ENCODE measurements at places on chromosomes 1 and 21.
A peak's percentile ranks its signal among the peaks of the same experiment; 100 is the strongest.

DNA sequence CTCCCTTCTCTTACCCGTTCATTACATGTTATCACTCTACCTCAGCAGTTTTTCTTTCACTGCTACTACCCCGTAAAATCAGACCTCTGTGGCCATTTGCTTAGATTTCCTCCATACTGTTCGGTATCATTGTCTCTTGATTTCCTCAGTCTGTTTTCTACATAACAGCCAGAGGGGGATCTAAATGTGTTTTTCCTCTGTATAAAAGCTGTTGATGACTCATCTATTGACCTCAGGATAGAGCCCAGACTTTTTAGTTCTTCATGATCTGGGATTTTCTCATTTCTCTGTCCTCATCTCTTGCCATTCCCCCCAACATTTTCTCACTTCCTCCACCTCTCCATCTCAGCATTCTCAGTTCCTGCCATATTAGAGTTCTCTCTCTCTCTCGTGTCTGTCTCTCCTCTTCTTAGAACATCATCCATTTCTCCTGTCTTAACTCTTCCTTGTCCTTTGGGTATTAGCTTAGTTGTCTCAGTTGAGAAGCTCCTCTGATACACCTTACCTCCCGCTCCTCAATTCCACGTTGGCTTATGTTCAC, 10.5 kb downstream of the OTUD3 start:
- DNase-seq, result no peak

GRCh38 chr1:38651669-38652068, 207.9 kb downstream of the RRAGC start:
- no peak for DNase-seq

DNA sequence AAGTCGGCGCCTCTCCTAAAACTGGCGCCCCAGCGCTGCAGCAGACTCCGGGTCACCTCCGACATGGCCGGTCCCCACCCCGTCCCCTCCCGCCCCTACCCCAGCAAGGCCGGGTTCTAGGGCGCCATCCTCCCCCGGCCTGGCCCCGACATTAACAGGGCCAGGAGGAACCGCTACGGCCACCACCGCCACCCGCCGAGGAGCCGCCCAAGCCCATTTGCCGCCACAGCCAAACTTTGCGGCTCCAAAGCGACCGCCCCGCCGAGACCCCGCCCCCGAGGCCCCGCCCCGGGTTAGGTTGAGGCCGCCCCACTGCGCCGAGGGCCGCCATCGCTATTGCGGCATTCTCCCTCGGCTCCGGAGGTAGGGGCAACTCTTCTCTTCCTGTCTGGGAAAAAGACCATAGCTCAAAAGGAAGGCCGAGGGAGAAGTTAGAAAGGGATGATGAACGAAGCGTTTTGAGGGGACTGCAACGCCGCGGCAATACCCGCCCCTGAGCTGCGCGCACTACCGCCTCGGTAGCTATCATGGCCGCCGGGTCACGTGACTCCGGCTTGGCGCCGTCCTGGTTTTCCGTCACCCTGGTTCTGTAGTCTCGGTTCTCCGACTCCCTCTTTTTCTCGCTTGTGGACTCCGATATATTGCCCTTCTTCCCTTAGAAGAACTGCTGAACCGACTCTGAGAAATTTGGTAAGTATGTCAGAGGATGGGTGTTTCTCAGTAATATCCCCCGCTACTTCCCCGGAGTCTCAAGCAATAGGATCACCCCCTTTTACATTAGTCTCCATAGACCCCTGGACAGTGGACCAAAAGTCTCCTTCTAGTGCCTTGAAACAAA, at the start of the genes AIDA and BROX:
Gene AIDA (minus strand): TSS at position 239 of the 838 bp plus-strand sequence. CDS start 174 bp downstream, at position 65.
Gene BROX (plus strand): TSS at position 312 of the 838 bp plus-strand sequence. CDS start 3,136 bp downstream, outside the sequence.
- peak; percentile 87 for DNase-seq

- no peak for DNase-seq
Observed at GRCh38 chr1:64487061-64487460, 17.1 kb downstream of the CACHD1 start.

GRCh38 chr1:20386323-20387081, 95.8 kb downstream of the VWA5B1 start:
- DNase-seq, result no peak

- DNase-seq, result peak; percentile 96
Observed at GRCh38 chr1:47569681-47570470, 132.0 kb downstream of the FOXD2 start.

DNA sequence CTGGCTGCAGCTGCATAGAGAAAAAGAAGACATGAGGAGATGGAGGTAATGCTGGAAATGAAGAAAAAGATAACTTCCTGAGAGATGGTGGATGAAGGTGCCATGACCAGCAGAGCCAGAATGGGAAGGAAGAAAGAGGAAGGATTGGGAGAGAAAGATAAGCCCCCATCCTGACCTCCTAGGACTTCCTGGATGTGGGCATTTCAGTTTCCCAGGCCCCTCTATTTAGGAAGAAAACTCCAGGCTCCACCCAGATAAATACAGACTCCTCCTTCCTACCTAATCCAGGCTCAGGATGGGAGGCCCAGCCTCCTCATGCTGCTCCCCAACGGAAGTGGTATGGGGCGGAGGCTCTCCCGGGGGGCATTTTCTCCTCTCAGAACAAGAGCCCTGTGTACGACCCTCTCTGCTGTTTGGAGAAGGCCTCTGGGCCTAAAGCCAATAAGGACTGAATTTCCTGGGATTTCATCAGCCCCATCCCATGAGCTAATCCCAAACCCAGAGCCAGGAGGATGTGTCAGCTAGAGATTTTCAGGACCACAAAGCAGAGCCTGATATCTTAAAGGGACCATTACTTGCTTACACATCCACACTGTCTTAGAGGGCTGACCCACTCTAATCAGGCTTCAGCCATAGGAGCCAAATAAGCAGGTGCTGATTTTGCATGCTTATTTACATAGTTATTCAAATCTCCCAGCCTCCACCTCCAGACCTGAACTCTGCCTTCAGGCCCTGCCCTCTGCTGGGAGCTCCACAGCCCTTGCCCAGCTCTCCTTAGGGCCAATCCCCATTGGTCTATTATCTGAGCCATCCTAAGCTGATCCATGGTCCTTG, 5.1 kb upstream of the ARHGEF2 start:
- DNase-seq, result peak; percentile 100

GRCh38 chr1:208059409-208060001, 148.6 kb upstream of the CD34 start:
- no peak for DNase-seq

DNA sequence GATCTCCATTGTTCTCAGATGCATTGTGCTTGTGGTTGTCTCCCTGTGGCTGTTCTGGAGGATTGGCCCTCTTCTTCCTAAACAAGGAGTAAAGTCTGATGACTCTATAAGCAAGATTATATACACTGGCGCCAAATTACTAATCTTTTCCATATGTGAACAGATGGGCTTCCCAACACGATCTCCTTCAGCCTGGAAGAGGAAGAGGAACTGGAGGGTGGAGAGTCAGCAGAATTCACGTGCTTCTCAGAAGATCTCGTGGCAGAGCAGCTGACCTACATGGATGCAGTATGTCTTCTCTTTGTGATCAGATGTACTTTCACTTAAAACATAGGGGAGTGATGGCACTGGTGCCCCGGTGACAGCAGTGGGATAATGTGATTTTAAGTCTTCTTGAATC, 78.7 kb downstream of the RGL1 start:
- peak; percentile 71 for DNase-seq

DNA sequence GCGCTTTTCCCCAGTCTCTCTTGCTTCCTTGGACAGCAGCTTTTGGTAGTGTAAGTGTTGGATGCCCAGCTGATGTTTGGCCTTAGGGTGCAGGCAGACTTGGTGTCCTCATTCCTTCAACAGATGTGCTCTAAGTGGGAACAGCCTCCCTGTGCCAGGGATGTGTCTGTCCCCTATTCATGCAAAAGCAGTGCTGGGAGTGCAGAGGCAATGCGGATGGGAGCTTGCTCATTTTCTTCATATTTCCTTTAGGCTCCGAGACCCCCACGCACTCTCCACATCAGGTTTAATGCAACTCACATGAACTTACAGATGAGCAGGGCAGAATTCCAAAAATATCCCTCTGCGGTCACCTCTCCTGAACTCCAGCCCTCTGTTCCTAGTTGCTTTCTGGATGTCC, 96.1 kb downstream of the IER5 start:
- DNase-seq, result no peak

DNA sequence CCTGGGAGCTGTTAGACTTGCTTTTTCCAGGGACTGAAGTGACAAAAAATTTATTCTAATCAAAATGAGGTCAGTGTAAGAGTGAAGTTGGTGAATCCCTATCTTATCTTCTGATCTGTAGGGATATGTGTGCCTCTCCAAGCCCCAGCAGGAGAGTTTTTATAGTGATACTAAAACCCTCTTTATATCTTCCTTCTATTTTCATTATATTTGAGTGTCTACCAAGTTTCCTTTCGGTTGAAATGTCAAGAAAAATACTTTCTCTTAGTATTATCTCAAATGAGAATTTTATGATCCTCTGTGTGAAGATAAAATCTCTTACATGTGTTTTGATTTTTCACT, 18.9 kb downstream of the C1orf21 start:
- no peak for DNase-seq

DNA sequence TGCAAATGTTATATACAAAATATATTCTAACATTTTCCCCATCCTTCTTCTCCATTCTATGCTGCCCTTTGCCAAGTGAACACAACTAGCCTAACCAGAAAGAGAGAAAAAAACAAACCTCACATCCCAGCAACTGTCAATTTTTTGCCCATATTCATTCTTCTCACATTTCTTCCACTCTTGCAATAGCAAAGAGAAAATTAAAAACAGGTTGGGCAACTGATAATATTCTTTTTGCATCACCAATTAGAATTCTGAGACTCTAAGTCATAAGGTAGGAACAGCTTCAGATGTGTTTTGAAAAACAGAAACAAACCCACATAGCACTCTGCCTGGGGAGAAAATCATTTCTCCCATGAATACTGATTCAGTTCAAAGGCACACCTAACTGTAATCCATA, 25.2 kb upstream of the EXO1 start:
- DNase-seq, result peak; percentile 17

DNA sequence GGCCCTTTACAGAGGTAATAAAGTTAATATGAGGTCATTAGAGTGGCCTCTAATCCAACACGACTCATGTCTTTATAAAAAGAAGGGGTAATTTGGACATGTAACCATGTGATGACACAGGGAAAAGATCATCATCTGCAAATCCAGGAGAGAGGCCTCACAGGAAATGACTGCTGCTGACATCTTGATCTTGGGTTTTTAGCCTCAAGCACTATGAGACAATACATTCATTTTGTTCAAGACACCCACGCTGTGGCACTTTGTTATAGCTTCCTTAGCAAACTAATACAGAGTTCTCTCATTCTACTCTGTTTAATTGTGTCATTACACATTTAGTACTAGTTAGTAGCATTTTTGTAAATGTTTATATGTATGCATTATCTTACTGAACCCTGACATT, 64.0 kb upstream of the RUNX1 start:
- peak; percentile 52 for DNase-seq

DNA sequence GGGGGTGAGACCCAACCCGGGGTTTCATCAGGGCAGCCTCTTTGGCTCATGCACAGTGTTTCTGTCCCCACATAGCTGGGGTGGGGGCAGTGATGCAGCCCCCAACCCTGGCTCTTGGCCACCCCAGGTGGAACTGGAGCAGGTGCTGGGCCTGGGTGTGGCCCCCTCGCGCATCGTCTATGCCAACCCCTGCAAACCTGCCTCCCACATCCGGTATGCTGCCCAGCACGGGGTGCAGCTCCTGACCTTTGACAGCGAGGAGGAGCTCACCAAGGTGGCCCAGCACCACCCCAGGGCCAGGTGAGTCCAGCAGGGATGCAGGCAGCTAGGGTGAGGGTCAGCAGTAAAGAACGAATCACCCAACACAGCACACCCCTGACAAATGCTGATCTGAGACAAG, 72.3 kb upstream of the TINAGL1 start:
- DNase-seq, result no peak

GRCh38 chr1:12658531-12659453, 14.9 kb downstream of the AADACL4 start:
- DNase-seq, result peak; percentile 78

- DNase-seq, result no peak
Observed at GRCh38 chr1:226804907-226805759, 65.3 kb upstream of the PSEN2 start.

DNA sequence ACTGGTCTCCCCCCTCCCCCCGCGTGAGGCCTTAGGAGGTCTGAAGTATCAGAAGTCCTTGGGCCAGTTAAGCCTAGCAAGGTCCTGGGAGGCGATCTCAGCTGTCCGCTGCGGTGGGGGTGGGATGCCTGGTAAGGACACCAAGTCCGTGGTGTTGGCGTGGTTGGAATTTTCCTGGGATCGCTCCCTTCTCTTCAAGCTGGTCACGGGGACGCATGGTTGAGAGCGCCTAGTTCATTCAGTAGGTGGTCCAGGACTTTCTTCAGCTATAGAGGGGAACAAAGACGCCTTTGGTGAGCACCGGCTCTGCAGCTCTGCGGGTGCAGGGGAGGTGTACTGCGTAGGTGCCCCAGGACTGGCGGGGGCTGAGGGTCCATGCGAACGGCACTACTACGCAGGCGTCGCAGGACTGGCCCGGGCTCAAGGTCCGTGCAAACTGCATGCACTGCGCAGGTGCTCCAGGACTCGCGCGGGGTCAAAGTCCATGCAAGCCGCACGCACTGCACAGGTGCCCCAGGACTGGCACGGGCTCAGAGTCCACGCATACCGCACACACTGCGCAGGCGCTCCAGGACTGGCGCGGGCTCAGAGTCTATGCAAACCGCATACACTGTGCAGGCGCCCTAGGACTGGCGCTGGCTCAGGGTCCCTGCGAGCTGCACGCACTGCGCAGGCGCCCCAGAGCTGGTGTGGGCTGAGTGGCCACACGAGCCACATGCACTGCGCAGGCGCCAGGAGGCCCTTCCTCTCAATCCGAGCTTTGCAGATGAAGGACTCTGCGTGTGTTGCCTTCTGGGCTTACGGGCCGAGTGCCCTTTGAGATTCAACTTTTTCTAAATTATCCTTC, 36.6 kb upstream of the HMGN1 start:
- peak; percentile 83 for DNase-seq

DNA sequence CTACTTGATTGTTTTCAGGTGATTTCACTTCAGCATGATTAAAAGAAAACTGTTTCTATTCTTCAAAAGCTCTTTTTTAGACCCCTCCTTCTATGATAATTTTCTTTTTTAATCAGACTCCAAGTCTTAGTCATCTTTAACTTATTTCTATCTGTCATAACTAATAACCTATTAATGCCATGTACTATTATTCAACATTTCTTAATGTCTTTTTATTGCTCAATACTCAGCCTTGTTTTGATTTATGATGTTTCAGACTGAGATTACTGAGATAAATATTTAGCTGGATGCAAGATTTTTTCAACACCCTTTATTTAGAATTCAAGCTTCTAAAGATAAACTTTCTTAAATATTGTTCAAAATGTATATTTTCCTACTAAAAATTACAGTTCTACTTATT, 53.6 kb downstream of the ATP6V1G3 start:
- DNase-seq, result peak; percentile 28

DNA sequence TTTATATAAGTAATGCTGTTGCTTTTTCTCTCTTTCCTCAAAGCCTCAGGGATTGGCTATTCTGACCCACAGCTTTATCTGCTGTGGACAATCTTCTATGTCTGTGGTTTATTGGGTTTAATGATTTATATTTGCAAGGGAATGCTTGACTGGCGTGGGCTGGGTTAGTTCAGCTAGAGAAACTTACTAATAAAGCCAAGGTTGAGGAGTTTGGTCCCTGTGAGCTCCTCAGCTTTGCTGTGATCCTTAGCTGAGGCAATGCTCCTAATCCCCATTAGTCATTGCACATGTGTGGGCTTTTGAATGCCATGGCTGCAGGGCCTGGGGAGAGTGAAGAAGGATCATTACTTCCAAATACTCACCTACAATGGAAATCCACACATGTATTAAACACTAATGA, 179.3 kb downstream of the ZNF326 start:
- no peak for DNase-seq

Measured in fibroblast of skin of right biceps (primary cell).